Urothelium cell line (cell line): ENCODE measurements at places on chromosomes 6 and 20.

DNA sequence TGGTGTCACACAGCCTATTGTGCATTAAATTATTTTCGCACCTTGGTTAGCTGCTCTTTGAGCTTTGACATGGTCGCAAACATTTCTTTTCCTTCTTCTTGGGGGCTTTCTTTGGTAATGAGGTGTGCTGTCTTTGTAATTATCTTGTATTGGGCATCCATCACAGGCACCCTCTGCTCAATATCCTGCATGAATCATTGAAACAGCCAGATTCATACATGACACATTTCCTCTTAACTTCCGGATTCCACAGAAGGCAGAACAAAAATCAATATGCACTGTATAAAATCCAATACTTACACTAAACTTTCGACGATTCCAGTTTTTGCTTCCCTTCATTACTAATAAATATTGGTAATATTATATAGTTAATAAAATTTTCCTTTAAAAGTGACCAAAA is 175.6 kb downstream of the SYNE1 start:
- peak; percentile 32 for DNase-seq

DNA sequence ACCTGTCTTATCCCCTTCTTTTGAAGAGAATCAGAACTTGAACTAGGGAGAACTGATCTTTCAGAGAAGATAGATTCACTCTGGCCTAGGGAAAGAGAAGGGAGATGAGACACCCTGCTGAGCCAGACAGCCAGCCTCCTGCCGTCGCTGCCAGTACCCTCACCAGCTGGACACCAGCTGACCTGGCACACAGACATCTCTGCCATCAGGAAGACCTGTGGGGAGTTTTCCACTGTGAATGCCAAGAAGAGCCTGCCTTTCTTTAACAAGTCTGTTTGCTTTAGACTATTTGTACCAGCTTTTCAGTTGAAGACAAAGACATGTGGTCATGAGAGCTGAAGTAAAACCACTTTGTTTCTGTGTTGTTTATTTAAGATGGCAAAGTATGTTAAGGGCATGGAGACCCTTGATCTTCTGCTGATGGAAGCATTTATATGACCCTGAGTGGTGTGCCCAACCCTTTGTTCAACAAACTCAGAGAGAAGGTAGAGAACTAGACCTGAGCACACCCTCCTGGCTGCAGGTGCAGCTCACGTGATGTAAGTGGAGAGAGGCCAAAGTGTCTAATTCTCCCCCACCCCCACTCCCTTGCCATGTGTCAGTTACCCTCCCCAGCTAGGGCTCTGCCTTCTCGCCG is 82.3 kb upstream of the SLC24A3 start:
- DNase-seq = no peak

- DNase-seq = no peak
Observed at GRCh38 chr20:50387996-50388332, 122.2 kb upstream of the PTPN1 start.

GRCh38 chr20:8616792-8617191 is 452.1 kb upstream of the PLCB4 start:
- DNase-seq = no peak

GRCh38 chr6:112524071-112524470 is 176.9 kb downstream of the RFPL4B start:
- DNase-seq = no peak

- DNase-seq = no peak
Observed at GRCh38 chr20:51419231-51419630, 123.3 kb downstream of the NFATC2 start.
